ENCODE measurements at places on chromosomes 5 and 9. TPM values are rescaled to one million over a fixed set of nuclear protein-coding genes. Genes with fewer than 3 reads are reported as not detected.

DNA sequence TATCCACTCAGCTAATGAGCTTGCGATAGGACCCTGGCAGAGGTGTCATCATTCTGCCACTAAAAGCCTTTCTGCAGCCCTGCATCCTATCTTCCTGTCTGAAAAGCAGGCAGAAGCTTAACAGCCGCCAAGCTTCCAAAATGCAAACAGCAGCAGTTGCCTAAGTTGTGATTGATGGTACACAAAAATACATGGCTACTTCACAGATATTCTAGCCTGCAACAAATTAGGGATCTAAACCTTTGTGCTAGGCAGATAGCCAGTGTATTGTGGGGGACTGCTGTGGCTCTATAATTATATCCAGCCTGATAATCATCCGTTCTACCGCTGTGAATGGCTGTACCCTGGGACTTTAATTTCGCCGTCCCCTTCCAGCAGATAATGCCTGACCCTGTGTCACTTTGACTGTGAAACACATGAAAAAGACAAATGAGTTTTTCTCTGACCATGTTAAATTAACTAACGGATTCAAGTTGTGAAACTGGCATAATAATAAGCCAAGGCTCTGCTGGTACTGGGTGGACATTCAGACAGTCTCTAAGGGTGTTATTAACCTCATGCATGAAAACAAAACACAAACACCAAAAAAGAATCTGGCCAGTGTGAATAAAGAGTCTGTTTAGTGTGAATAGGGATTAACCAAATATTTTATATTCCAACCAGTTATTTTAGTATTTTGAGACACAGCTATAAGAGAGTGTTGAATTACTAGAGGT, 45.9 kb downstream of the SEMA6A start:
- no peaks in the 10 kb centered on the region for H3K27me3 ChIP-seq
- H3K4me1 ChIP-seq = no peaks in the 10 kb centered on the region
- H3K27ac ChIP-seq = no peak overlapping the region
- H3K36me3 ChIP-seq = no peaks in the 10 kb centered on the region
- no peak overlapping the region for H3K4me3 ChIP-seq

DNA sequence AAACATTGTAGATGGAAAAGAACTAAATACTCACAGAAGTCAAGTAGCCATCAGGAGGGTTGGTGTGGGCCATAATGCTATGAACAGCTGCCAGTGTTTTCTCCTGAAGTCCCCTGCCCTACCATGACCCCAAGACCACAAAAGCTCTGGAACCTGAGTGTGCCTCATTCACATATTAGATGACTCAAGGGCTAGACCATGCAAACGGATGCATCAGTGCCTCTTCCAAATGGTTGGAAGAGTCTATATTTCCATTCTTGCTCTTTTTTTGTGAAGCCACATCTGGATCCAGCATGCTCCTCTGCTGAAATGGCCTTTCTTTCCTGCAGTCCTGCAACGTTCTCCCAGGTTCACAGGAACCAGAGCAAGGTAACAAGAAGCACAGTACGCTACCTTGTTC, 136.6 kb upstream of the EPB41L4A start:
- no peak overlapping the region for H3K4me3 ChIP-seq
- H3K27ac ChIP-seq = no peak overlapping the region
- peaks cover 2% of the 10 kb centered on the region for H3K4me1 ChIP-seq
- no peaks in the 10 kb centered on the region for H3K36me3 ChIP-seq
- H3K27me3 ChIP-seq = peaks cover 2% of the 10 kb centered on the region

- no peaks in the 10 kb centered on the region for H3K36me3 ChIP-seq
- H3K4me3 ChIP-seq = no peak overlapping the region
- peaks cover 6% of the 10 kb centered on the region for H3K27me3 ChIP-seq
- no peak for DNase-seq
- no peaks in the 10 kb centered on the region for H3K4me1 ChIP-seq
Measured at GRCh38 chr5:135455876-135456237, 3.7 kb upstream of the TIFAB start.

Gene PCDHA6
- not detected for total RNA-seq

- no peaks in the 10 kb centered on the region for H3K36me3 ChIP-seq
- DNase-seq = no peak
- H3K27ac ChIP-seq = no peak overlapping the region
- no peaks in the 10 kb centered on the region for H3K4me1 ChIP-seq
Measured at GRCh38 chr5:121366515-121366914, 485.2 kb upstream of the FTMT start.

GRCh38 chr5:5751987-5752386, 329.5 kb downstream of the ICE1 start:
- H3K4me1 ChIP-seq = peaks cover 2% of the 10 kb centered on the region
- no peaks in the 10 kb centered on the region for H3K36me3 ChIP-seq
- H3K4me3 ChIP-seq = no peak overlapping the region
- H3K27me3 ChIP-seq = peaks cover 6% of the 10 kb centered on the region
- no peak for DNase-seq
